ENCODE measurements at places on chromosomes 5 and 9.

- no peak for DNase-seq
Observed at GRCh38 chr9:18075253-18075952, 398.6 kb upstream of the ADAMTSL1 start.

GRCh38 chr9:72149231-72149975 is at the start of gene GDA:
TSS of gene GDA (plus strand) at chr9:72149440. CDS start at chr9:72149560, 120 bp downstream.
- no peak for DNase-seq

DNA sequence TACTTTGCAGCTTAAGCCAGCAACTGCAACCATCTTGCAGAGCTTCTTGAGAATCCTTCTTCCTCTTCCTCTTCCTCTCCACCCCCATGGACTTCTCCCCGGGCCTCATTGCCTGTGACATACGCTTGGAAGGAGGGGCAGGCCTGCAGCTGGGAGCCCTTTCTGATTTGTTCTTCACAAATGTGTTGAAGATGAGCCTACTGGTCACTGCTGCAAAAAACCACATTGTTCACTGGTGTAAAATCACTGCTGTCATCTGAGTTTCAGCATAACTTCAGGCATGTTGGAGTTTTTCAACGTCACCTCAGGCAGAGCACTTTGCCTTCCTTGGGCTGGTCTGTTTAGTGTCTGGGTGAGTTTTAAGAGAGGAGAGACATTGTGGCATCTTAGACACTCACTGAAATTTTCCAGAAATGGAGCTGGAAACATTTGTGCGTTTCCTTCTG is 7.9 kb downstream of the TJP2 start:
- no peak for DNase-seq

GRCh38 chr9:974996-975739 is 1.3 kb upstream of the DMRT3 start:
- DNase-seq: no peak

GRCh38 chr9:98886691-98887229 is 56.9 kb upstream of the COL15A1 start:
- no peak for DNase-seq

- no peak for DNase-seq
Observed at GRCh38 chr9:124084087-124084486, 72.5 kb downstream of the LHX2 start.

DNA sequence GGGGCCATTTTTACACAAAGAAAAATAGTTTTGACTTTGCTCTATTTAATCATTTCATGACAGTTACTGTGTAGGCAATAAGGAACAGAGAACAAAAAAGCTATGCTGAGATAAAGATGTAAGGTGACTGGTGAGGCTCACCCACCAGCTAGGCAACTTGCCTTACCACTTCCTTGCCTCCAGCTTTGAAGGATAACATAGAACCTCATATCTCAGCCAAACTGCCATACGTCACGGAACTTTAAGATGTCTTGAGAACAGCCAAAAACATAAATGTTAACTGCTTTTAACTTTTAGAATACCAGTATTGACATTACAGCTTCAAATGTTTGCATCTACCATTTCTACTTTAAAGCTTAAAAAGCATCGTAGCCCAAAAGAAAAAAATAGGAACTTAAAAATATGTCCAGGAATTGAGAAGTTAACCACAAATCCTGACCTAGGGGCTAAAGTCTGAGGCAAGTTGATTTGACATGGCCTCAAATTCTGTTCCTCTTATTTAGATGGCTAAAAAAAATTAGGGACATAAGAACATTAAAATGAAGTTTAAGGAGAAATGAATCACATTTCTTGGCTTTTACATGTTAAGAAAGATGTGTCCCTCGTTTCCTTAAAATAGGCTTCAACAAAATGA is 7.7 kb upstream of the GCNT4 start:
- no peak for DNase-seq

Data from activated T-helper 9 cell treated with anti-CD3 and anti-CD28 coated beads, Interleukin-2, amount 50 U/mL, for 16 hours (primary cell).